ENCODE measurements at places on chromosomes 4 and X.

- no peak for DNase-seq
These were observed 1.4 kb downstream of the MAGED1 start for GRCh38 chrX:51894697-51895336.

DNA sequence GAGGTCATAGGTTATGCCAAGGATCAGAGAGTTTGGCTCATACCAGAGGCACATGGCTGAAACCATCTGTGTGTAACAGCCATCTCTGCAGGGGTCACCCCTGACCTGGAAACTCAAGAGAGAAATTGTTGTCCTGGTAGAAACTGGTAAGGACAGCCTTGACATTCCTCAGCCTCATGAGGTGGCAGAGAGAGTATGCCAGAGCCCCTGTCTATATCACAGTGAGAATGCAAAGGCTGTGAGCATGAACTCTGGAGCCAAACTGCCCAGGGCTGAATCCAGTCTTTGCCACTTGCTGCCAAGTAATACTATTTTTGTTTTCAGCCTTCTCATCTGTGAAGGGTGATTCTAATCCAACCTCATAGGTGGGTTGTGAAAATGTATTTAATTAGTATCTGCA lies 37.1 kb upstream of the CCDC149 start:
- no peak for DNase-seq

GRCh38 chr4:139768896-139769295 lies 103.3 kb downstream of the MGST2 start:
- no peak for DNase-seq

- no peak for DNase-seq
These were observed 187.5 kb downstream of the QDPR start for GRCh38 chr4:17324386-17324830.

- no peak for DNase-seq
These were observed 12.9 kb downstream of the SH3KBP1 start for GRCh38 chrX:19874391-19875049.

GRCh38 chrX:57964975-57965374 lies 54.7 kb upstream of the ZXDA start:
- no peak for DNase-seq

GRCh38 chr4:73740353-73740778 lies at the start of gene CXCL8:
TSS of gene CXCL8 (plus strand) at chr4:73740569. CDS start at chr4:73740659, 90 bp downstream.
- no peak for DNase-seq

DNA sequence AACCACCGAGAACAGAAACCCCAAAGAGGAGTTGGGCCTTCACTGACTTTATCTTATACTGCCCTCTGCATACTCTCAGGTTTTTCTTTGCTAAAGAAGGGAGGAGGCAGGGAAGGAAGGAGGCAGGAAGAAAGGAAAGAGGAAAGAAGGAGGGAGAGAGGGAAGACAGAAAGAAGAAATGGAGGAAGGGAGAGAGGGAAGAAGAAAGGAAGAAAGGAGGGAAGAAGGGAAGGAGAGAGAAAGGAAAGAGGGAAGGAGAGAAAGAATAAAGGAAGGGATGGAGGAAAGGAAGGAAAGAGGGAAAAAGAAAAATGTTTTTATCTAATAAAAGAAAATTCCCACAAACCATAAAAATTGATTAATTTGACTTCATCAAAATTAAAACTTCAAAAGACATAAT lies 294.6 kb downstream of the PTTG2 start:
- no peak for DNase-seq

DNA sequence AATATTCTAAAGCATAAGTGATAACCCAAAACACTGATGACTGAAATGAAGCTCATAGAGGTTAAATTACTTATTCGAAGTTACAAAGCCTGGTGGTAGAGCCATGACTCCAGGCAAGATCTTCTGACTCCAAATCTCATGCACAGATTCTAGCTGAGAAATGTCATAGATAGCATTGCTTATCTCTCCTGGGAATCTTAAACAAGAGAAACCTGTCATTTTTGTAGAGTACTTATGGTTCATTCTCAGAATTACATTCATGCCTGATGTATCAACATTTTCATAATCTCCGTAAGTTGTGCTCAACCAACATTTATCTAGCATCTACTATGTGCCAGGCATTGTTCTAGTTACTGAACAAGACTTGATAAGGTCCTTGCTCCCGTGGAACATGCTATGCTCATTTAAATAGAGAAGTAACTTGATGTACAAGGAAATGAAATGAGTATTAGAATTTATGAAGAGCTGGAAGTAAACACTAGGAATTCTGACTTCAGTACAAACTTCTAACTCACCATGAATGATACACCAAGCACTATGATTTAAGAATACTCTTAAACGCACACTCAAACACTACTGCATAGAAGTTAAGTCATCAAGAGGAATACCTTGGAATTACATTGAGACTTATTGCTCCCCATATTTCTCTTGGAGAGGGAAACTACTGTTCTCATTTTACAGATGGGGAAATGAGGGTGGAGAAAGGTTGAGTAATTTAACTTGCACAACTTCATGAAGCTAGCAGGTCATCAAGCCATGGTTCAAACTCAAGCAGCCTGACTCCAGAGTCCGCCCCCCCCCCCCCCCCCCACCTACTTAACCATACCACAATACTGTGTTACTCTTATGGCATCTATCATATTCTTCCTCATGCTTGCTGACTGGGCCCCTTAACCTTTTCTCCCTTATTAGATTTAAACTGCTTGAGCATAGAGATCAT lies 45.4 kb downstream of the MBNL3 start:
- no peak for DNase-seq

GRCh38 chr4:86717651-86718050 lies 123.5 kb downstream of the PTPN13 start:
- no peak for DNase-seq

- no peak for DNase-seq
These were observed 28.7 kb downstream of the TMPRSS11A start for GRCh38 chr4:67934628-67935027.

DNA sequence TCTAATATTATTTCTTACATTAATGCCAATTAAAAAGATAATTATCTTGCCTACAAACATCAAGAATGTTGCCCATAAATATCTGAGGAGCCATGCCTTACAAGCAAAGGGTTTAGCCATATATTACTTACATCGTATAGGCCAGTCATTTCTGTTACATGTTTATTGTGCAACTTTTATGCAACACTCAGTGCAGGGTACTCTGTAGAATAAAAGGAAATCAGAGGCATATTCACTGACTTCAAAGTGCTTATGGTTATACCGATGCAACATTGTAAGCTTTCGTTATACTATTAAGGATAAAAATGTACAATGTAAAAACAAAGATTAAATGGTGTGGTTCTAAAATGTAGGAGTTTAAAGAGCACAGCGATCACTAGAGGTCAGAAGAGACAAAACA lies 315.9 kb downstream of the PCDH10 start:
- DNase-seq, result no peak

GRCh38 chrX:135420831-135421230 lies 913 bp upstream of the SMIM10L2A start:
- no peak for DNase-seq

- DNase-seq, result no peak
These were observed 32.0 kb downstream of the ATXN3L start for GRCh38 chrX:13287816-13288215.

GRCh38 chr4:108512615-108513505 lies 107.5 kb upstream of the RPL34 start:
- no peak for DNase-seq

DNA sequence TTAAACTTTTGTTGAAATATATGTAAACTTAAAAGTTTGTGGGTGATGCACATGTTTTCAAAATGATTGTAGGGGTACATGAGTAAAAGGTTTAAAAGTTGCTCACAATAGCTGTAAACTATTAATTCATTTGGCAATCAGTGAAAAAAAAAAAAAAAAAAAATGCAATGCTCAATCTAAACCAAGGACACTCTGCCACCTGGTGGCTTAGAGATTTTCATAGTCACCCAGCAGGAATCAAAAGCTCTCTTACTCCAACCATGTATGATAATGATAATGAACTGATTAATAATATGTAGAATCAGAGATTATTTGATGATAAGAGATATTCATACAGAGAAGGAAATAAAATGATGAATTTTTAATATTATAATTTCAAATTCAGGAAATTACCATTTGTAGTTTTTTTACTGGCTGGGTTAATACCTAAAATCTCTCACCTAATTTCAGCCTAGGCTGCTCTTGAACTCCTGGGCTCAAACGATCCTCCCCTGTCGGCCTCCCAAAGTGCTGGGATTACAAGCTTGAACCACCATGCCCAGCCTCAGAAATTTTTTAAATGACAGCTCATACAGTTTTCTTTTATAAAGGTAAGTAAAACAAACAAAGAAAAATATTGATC lies 46.9 kb upstream of the SLC25A4 start:
- DNase-seq, result peak; percentile 5

- no peak for DNase-seq
These were observed 946 bp downstream of the ANXA3 start for GRCh38 chr4:78552389-78553042.

GRCh38 chr4:26175006-26175786 lies 145.6 kb upstream of the RBPJ start:
- no peak for DNase-seq

GRCh38 chr4:155877971-155878370 lies 11.9 kb upstream of the ASIC5 start:
- DNase-seq, result no peak

- DNase-seq, result no peak
These were observed 36.7 kb downstream of the SMIM20 start for GRCh38 chr4:25950461-25951389.
